ENCODE measurements at places on chromosomes 3 and 15. TPM values are rescaled to one million over a fixed set of nuclear protein-coding genes. Genes with fewer than 3 reads are reported as not detected.

Gene CCDC54
- not detected for total RNA-seq

DNA sequence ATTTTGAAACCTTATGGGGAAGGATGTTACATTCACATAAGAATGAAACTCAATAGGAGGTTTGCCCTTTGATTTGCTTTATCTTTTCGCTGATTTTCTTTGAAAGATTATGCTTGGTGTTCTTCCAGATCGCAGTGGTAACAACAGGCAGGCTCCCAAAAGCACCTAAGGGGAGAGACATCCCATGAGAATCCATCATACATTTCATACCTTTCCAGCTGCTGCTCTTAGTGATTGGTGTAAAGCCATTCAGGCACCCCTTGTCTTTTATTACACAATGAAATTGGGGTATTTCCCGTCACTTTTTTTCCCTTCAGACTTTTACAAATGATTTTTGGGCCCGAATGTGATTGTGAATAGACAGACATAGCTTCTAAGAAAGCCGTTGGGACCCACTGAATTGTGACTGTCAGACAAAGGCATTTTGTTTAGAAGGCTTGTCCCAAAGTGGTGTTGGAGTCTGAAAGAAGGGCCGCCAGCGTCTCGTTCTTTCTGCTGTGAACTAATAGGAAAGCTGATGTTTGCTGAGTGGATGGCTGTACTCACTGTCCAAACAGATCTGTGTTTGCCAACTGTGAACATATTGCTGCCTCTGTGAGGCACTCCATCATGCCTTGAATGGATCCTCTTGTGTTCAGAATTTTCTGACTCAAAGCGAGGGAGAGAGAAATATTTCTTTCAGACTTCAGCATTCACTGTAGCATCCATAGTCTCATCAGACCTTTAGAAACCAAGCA is 164.3 kb downstream of the FNDC3B start:
- no peak for DNase-seq

- no peak for DNase-seq
Measured at GRCh38 chr3:37909067-37909911, 47.6 kb downstream of the CTDSPL start.

Gene XCR1
- not detected for total RNA-seq

DNA sequence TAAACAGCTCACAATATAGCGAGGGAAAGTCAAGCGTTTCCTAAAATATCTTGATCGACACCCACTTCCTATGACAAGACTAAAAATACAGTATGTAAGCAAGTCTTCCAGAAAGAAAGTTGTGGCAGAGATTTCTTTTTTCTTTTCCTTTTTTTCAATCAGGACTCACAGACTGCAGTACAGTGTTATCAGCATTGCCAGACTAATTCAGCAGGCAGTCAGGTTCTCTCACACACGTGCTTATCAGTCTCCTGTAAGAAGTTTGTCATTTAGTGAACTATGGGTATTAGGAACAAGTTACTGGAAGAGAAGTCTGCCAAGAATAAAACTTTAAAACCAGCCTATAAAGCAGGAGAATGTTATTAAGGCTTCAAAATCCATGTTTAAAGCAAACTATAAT is 32.8 kb upstream of the ZNF385D start:
- no peak for DNase-seq

DNA sequence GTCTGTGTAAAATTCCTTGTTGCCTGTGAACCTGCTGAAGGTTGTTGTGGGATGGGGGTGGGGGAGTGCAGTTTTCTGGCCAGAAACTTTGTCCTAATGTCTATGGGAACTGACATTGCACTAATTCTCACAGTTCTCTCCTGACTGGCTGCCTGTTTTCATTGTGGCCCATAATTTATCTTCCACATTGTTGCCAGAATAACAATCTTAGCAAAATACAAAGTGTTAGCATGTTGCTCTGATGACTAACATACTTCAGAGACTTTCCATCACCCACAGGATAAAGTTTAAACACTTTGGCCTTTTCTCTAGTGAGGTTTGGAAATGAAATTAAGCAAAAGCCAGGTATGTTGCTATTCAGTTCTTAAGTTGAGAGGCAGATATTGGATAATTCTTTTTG is 81.4 kb upstream of the TBC1D5 start:
- peak; percentile 42 for DNase-seq

DNA sequence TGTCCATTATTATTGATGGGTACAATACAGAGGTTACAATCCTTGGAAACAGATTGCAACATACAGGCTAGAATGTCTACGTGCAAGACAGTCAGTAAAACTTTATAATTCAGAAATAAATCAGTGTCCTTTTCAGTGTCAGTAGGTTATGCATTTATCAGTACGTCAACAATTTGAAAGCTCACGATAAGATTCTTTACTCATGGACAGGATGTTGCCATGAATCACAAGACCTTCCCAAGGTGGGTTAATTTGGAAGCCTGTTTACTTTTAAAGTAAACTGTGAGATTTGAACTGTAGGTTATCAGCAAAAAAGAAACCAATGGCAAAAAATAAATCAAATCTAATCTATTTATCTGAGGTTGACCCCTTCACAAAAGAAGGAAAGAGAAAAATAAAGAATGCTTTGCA is 243.9 kb upstream of the AGTR1 start:
- no peak for DNase-seq

DNA sequence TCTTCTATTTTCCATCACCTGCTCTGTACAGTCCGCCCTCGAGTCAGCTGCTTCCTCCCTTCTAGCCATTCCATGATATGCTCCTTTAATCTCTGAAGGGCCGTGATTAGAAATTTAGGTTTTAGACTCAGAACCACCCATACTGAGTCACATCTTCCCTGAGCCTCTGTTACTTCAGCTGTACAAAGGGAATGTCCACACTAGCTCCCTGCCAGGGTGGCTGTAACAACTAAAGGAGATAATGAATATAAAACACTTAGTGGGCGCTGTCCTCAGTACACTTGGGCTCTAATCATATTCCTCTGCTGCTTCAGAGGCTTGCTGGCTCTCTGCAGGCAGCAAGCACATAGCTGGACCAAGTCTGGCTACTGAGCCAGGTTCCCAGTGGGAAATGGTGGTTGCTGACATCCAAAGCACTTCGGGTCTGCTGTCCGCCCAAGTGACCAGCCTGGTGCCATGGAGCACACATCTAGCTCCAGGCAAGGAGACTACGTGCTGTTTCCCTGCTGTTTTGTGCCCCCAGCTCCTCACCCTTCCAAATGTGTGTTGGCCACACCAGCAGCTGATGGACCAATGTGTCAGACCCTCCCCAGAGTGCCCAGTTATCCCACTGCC is 901 bp upstream of the CHST14 start:
- no peak for DNase-seq

DNA sequence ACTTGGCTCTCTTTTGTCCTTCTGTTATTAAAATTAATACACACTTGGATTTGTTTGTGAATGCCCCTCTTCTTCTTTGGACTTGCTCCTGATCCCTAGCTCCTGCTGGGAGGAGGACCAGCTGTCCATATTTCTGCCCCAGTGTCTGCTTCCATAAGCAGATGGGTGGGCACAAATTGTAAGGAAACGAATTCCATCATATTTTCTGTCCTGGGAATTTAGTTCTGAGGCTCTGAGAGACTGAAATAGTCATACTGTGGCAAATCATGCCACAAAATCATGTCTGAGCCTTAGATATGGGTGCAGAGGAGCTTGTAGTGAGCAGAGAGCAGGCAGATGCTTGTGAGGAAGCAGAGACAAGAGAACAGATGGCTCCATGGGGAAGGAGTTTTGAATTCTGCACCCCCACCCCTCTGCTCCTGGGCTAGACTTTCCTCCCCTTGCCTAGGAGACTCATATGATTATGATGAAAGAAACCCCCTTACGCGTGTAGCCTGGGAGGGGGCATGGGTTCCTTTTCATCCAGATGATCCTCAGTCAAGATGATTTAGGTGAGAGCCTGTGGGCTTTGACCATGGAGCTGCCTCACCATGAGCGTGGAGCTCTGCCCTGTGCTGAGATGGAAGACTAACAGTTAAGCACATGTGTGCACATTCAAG is 50.6 kb downstream of the SV2B start:
- no peak for DNase-seq

- no peak for DNase-seq
Measured at GRCh38 chr15:85426481-85426880, 46.1 kb downstream of the AKAP13 start.

DNA sequence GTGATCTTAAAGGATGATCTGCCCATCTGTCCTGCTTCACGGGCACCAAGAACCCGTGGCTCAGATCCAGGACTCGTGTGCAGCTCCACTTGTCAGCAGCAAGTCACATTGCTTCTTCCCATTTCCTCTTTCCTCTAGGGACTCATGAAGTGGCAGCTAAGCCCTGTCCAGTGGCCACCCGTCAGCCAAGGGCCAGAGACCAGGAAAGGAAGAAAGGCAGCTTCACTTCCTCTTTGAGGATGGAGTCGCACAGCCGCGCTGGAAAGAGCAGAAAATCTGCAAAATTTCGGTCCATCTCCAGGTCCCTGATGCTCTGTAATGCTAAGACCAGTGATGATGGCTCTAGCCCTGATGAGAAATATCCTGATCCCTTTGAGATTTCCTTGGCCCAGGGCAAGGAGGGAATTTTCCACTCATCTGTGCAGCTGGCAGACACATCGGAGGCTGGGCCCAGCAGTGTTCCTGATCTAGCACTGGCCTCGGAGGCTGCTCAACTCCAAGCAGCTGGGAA is 28.5 kb downstream of the IL16 start:
- no peak for DNase-seq

GRCh38 chr15:97867870-97868269 is 92.6 kb upstream of the ARRDC4 start:
- no peak for DNase-seq

DNA sequence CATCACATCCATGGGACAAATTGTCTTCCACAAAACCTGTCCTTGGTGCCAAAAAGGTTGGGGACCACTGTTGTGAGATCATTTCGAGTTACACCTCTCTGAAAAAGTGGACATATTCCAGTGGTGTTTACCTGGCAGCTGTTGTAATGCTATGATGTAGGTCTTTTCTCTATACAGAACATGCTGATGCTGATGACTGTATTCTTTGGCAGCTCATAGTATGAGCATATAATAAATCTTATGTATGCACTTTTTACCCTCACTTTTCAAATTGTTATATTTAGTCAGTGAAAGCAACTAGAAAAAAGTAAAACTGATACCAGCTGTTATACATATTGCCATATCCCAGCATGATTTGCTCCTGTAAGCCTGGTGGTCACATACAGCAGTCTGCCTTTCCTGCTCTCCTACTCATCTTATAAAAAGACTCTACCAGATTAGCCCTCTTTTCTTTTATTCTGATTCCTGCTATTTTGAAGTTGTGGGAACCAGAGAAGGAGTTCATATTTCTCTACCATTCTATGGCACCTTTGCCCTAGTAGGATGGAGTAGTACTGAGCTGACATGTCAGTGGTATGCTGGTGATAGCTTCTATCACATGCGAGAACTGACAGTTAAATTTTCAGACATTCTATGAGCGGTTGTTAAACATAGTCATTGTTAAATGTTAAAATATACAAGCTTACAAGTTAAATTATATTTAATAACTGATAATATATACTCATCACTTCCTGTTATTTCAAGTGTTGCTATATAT is 128.7 kb downstream of the FNDC3B start:
- peak; percentile 32 for DNase-seq

GRCh38 chr3:153958635-153959595 is 162.3 kb upstream of the ARHGEF26 start:
- DNase-seq, result peak; percentile 3

Gene CAMK2N2
- under 0.01 TPM for total RNA-seq

- no peak for DNase-seq
Measured at GRCh38 chr3:17656264-17656663, 86.2 kb downstream of the TBC1D5 start.

DNA sequence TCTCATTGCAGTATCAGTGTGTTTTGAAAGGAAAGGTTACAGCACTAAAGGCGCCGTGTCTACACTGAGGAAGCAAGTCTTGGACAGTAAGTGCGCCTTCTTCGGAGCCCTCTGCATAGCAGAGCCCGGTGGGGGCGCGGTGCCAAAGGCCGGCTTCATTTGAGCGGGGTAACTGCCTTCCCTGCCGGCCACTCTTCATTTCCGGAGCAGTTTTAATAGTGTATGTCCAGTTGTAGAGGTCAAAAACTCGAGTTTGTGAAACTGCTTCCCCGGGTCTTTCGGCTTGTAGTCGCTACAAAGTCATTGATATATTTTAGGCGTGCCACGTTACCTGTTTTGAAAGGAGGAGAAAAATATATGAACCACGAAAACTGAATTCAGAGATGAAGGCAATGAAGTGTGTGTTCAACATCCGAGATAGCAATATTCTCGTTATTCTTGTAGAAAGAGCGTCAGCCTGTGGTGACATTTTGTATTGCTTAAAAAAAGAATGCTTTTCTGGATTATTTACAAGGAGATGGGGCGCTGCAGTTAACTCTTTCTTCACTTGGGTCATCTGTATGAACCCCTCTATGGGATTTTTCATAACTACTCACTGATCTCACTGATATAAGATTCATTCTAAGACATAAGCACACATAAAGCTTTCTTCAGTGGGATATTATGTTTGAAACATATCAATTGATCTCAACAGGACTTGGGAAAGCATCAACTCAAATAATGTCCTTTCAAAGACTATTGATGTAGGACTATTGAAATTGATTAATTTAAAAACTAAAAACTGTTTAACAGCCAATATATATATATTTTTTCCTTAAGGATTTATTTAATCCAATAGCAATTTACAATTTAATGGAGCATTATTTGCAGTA is 3.0 kb downstream of the ALCAM start:
- peak; percentile 82 for DNase-seq

Gene ACTRT3
- 5.2 TPM for total RNA-seq

Gene ZDHHC19
- not detected for total RNA-seq

Gene GOLGA8M
- total RNA-seq, result 1.3 TPM

DNA sequence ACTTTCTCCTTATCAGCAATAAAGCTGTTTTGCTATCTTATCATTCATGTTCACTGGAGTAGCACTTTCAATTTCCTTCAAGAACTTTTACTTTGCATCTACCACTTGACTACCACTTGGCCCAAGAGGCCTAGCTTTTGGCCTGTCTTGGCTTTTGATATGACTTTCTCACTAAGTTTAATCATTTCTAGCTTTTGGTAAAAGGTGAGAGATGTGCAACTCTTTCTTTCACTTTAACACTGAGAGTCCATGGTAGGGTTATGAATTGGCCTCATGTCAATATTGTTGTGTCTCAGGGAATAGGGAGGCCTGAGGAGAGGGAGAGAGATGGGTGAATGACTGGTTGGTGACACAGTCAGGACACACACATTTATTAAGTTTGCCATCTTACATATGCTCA is 31.0 kb upstream of the FAM3D start:
- no peak for DNase-seq

Data from fibroblast of villous mesenchyme (primary cell).